ENCODE measurements at places on chromosomes 3 and 15.

DNA sequence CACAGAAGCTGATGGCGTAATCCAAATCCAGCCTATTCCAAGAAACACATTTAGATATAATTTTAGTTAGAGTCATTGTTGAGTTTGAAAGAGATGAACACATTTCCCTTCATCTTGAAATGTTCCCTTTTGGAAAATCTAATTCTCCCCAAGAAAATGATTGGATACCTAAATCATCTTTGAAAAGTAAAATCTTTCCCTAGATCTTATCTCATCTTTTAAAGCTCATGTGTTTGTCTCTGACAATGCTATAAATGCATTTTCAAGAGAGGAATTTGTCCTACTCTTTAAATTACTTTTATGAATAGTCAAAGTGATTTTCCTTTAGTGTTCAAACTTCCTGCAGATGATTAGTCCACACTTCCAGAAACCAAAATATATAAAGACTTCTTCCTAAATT, 82.6 kb upstream of the CNTN6 start:
- ATAC-seq = no peak

- ATAC-seq = peak; percentile 19
Observed at GRCh38 chr3:9703736-9704346, at the start of gene CPNE9. TSS of gene CPNE9 (plus strand) at chr3:9703833. CDS start at chr3:9703997, 164 bp downstream.

DNA sequence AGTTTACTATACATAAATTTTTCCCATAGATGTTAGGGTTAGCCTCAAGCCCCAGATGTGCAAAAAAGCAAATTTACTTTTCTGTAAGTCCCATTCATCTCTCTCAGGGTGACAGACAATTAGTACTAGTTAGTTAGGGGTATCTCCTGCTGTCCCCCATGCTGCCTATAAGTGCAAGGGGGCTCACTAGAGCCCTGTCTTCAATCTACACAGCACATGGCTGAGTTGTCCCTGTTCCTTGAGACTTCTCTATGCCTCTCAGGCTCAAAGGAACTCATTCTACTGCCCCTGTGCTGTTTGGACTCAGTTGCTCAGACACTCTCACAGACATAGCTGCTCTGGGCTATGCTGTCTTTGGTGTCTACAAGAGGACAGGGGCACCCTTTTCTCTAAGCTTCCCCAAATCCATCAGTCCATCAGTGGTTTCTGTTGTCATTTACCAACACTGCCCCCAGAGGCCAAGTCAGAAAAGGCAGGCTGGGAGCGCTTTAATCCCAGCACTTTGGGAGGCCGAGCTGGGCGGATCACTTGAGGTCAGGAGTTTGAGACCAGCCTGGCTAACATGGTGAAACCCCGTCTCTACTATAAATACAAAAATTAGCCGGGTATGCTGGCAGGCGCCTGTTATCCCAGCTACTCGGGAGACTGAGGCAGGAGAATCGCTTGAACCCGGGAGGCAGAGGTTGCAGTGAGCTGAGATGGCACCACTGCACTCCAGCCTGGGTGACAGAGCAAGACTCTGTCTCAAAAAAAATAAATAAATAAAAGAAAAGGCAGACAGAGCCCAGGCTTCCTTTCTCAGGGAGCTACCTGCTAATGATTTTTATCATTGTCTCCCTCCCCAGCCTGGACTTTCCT, 31.4 kb upstream of the PRTG start:
- ATAC-seq = no peak

GRCh38 chr3:115369021-115369420, 221.9 kb upstream of the ZBTB20 start:
- no peak for ATAC-seq

- no peak for ATAC-seq
Observed at GRCh38 chr15:50857763-50858162, 50.7 kb upstream of the AP4E1 start.

DNA sequence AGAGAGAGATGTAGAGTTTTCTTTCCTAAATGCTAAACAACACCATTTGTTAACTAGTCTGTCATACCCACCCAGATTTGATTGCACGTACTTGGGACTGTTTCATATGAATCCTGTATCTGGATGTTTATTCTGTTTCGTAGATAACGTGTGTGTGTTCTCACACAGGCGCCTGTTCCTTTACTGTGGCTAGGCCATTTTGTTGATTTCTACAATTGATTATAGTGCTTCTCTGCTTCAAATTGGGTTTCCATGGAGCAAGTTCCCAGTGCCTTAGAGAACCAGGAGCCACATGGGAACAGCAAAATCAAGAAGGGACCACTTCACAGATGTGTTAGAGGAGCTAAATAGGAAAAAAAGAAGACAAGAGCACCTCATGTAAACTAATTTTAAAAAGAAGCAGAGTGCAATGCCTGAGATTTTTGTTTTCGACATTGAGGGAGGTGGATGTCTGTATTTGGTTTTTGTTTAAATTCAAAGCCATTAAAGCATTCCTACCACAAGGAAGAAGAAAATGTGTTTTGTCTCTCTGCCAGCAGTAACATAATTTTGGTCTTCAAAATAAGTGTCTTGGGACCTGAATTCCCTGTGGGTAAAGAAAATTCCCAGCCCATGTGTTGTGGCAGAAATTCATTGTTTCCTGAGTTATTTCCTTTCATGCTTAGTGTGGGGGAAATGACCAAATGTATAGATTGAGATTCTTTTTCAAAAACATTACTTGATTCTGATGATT, 424.0 kb upstream of the C2CD4B start:
- ATAC-seq = no peak

- no peak for ATAC-seq
Observed at GRCh38 chr3:141413391-141413790, 45.1 kb downstream of the ZBTB38 start.

- ATAC-seq = no peak
Observed at GRCh38 chr3:114447545-114447944, 153.7 kb downstream of the TIGIT start.

GRCh38 chr3:23864931-23865330, 51.9 kb downstream of the NKIRAS1 start:
- no peak for ATAC-seq

- no peak for ATAC-seq
Observed at GRCh38 chr15:63134245-63134985, 12.8 kb downstream of the LACTB start.

GRCh38 chr3:101680466-101680865, 3.5 kb upstream of the ZBTB11 start:
- no peak for ATAC-seq

- peak; percentile 55 for ATAC-seq
Observed at GRCh38 chr15:55289011-55289745, 435 bp downstream of the RAB27A start.

DNA sequence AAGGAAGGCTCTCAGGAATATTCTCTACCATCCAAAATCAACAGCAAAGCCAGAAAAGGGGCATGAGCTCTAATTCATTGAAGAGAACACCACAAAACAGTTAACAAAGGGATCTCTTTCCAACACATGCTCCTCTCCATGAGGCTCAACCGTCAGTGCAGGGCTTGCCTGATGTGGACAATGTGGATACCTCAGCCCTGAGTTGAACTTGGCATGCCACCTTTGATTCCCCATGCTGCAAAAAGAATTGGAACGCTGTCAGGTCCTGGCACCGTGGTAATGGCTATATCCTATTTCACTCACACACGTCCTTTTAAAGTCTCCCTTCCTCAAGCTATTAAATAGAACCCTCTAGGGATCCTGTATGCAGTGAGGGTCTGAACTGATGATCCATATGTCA, 30.7 kb upstream of the IP6K2 start:
- ATAC-seq = no peak

GRCh38 chr3:128603811-128604775, 46.5 kb downstream of the RPN1 start:
- ATAC-seq = no peak
